ENCODE measurements at places on chromosomes 4 and X. TPM values are rescaled to one million over a fixed set of nuclear protein-coding genes. Genes with fewer than 3 reads are reported as not detected.

GRCh38 chr4:183840311-183840710, 64.8 kb upstream of the STOX2 start:
- peak; percentile 80 for DNase-seq

DNA sequence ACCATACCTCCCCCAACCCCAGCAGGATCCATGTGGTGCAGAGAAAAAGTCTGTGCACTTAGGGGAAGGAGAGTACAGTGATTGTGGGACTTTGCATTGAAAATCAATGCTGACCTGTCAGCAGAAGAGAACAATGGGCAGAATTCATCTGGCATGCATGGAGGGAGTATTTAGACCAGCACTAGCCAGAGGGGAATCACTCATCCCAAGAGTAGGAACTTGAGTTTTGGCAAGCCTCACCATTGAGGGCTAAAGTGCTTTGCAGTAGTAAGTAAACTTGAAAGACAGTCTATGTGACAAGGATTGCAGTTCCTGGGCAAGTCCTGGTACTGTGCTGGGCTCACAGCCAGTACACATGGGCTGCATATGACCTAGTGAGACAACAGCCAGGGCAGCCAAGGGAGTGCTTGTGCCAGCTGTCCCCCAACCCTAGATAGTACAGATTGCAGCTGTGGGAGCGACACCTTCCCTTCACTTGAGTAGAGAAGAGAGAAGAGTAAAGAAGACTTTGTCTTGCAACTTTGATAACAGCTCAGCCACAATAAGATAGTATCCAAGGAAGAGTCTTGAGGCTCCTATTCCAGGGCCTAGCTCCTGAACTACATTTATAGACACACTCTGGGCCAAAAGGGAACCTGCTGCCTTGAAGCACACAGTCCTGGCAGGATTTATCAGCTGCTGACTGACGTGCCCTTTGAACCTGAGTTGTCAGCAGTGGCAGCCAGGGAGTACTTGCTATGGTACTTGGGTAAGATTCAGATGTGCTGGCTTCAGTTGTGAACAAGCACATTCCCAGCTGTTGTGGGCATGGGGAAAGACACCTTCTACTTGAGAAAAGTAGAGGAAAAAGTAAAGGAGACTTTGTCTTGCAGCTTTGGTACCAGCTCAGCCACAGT, 48.7 kb downstream of the HDX start:
- no peak for DNase-seq

GRCh38 chr4:38667085-38667893, 3.3 kb downstream of the KLF3 start:
- DNase-seq = peak; percentile 87

GRCh38 chrX:13697976-13698375, 9.0 kb downstream of the RAB9A start:
- no peak for DNase-seq

DNA sequence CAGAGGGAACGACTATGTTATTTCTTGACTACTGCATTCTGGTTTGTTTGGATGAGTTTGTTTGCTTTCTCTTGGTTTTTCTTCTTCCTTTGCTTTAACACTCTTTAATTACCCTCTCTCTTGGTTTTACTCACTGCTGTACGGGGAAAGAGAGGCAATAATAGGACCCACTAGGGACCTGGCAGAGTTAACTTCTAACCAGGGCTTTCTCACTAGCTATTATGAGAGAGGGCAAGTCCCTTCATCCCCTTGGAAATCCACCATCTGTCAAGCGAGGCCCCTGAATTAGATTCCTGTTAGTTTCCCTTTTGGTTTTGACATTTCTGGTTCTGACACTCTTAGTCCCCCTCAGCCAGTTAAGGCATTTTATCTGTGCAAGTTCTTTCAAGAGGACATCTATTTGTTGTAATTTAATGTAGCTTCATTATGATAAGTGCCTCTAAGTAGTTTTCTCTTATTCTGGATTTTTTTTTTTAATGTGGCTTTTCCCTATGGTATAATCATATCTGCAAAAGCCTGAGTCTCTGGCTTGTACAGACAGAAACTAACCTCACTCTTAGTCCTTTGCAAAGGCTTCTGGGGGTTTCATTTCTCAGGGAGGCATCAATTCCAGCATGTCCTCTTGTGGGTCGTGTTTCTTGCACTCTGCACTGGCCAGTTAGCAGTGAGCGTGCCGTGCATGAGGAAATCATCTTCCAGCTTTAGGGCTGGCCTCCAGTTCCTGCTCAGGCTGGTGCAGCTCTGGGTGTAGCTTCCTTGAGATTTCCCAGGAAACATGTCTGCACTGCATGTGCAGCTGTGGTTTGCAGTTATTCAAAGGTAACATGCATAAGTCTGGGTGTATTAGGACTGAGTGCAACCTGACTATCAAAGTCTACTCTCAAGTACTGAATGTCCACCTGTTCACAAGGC, 221.3 kb downstream of the STIM2 start:
- DNase-seq = no peak

DNA sequence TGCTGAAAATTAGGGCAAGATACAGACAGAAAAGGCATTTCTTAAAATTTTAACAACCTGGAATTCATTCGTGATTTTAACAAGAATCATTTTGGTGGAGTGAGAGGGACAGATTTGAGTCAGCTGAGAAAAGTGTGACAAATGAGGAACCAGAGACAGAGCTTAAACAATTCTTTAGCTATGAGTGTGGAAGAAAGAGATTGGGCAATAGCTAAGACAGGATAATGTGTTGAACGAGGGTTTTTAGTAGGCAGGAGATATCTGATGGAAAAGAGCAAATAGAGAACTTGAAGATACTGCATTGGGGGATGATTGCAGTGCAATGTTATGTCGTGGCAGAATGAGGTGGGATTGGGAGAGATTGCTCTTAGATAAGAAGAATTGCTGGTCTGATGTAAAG, 164.2 kb upstream of the SPRY1 start:
- DNase-seq = no peak

DNA sequence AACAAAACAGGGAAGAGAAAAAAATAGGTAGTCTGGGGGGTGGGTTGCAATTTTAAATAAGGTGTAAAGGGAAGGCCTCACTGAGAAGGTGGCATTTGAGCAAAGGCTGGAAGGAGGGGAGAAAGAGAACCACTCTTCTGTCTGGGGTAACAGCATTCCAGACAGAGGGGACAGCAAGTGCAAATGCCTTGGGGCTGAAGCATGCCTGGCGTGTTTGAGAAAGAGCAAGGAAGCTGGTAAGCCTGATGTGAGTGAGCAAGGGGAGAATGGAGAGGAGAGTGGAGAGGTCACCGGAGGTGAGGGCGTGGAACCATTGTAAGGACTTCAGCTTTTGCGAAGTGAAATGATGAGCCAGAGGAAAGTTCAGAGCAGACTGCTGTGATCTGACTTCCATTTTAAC, 19.7 kb upstream of the DOCK11 start:
- no peak for DNase-seq

DNA sequence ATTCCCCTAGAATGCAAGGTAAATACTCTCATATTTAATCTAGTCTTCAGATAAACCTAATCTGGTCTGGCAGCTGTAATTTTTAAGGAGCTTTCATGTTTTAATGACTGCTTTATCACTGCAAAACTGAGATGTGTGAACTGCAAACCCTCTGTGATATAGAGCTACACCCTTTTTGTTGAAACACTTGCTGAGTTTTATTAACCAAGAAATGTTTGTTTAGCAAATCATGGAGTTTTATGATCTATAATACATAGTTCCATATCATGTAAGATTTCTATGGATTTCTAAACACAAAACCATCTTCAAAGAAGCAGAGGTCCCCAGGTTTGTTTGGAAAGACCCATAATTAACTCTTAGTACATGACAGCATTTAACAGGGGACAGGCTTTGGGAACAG, 126.4 kb downstream of the BTC start:
- no peak for DNase-seq

- DNase-seq = no peak
Observed at GRCh38 chr4:150068300-150068960, 9.8 kb upstream of the DCLK2 start.

GRCh38 chr4:38062088-38062775, 102.0 kb downstream of the PTTG2 start:
- peak; percentile 67 for DNase-seq

DNA sequence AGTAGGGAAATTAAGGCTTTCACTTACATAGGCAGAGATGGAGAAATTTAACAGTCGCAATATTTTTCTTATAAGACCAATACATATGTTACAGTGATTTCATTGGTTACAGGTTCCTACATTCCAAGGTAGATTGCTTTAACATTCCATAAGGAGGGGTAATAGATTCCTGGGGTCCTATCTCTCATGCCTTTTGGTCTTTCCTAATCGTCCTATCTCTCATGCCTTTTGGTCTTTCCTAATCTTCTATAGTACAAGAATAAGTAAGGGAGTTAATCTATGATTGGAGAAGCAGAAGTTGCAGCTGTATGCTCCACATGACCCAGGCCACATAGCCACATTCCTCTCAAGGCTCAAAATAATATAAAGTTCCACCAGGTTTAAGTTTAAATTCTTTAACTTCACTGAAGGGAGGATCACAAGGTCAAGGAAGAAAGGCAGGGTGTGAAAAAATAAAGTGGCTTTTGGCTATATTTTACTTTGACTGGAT, 285.0 kb upstream of the BOD1L1 start:
- no peak for DNase-seq

GRCh38 chrX:77755561-77755960, 30.5 kb downstream of the ATRX start:
- DNase-seq = no peak

GRCh38 chr4:16684097-16684496, 214.3 kb downstream of the LDB2 start:
- no peak for DNase-seq

DNA sequence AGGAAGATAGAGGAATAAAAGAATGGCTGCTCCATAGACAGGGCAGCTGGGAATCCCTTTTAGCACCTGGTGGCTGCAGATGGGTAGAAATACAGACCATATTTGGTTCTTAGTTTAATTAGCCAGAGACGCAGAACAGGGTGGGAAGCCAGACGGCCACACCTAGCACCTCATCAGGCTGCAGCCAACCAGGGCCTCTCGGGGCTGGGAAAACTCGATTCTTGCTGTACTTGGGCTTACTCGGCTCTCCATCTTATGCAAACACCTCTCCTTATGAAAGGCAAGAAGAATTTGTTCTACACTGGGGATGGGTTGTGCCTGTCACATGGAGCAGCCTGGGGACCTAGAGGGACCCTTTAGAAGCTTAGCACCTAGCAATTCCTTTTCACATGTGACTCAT, 19.7 kb downstream of the IRAK1 start:
- no peak for DNase-seq

GRCh38 chr4:111943796-111944203, 201.5 kb upstream of the FAM241A start:
- DNase-seq = no peak

DNA sequence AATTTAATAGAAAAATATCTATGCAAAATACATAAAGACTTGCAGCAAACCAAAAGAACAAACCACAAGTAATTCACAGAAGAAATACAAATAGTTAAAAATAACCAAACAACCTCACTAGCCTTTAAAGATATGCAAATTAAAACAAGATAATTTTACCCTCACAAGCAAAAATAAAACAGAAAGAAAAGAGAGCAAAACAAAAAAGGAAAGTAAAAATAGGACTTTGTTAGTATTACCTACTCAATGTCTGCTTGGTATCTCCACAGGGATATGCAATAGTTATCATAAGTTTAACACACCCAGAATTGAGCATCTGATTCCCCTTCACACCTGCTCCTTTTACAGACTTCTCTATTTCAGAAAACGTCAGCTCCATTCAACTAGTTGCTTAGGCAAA, 737.5 kb upstream of the MAGEB2 start:
- DNase-seq = no peak

GRCh38 chr4:47914926-47915237, 499 bp upstream of the NFXL1 start:
- no peak for DNase-seq

DNA sequence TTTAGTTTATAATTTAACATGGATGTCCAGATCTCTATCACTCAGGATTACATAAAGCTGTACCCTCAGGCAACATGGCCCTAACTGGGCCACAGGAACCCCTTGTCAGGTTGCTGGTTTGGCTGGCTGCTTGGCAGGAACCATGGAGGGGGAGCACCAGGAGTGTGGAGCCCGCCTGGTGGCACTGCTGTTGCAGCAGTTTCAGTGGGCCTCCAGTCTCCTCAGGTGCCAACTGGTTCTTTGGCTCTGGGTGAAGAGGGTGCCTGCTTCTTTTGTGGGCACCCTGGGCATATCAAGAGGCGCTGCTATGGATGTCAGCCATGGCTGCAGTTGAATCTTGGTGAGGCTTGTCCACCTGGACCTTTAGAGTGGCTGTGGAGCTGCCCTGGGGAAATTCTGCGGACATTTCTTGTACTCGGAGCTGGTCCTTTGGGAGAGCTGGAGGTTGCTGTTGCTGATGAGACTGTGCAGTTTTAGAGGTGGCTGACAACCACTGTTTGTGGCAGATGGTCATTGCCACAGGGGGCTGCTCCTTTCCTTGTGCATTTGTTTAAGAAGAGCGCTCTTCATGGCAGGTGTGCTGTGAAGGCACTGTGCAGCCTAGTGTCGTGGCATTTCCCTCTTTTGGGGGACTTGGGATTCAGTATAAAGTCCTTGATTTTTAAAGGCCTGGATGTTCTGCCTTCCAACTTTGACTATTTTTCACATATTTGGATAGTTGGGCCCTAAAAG, 10.3 kb upstream of the SMIM14 start:
- no peak for DNase-seq

- DNase-seq = no peak
Observed at GRCh38 chr4:22794732-22795131, 102.0 kb downstream of the GBA3 start.

The PAGE1 gene
- not detected for polyA plus RNA-seq

The UGT2A1 gene
- not detected for polyA plus RNA-seq

The RS1 gene
- polyA plus RNA-seq = 0.37 TPM

The FAM9C gene
- polyA plus RNA-seq = 0.24 TPM

The NRK gene
- 4.9 TPM for polyA plus RNA-seq

The NIPAL1 gene
- polyA plus RNA-seq = 3.2 TPM

The SGMS2 gene
- 19.0 TPM for polyA plus RNA-seq

The FGA gene
- not detected for polyA plus RNA-seq

The ETFDH gene
- 25.3 TPM for polyA plus RNA-seq

The CENPVL2 gene
- polyA plus RNA-seq = not detected

The ADH1B gene
- polyA plus RNA-seq = 1,007 TPM

The EDNRA gene
- 115 TPM for polyA plus RNA-seq

The UGT2B10 gene
- polyA plus RNA-seq = not detected
